ENCODE measurements at places on chromosomes 3 and 15.

DNA sequence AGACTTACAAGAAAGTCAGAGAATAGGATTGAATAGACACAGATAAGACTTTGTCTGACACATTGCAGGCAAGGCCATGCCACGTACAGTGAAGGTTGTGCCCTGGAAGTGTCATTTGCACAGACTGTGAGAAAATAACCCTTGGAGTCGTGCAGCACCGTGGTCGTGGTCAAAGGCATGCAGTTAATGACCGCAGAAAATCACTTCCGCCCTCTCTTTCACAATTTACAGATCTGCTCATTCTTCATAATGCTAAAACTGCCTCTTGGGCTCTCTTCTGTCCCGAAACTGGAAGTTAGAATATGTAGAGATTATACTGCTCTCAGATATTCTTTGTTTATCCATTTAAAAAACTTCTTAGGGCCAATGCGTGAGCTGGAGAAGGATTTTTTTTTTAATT, 73.2 kb upstream of the CTXND1 start:
- no peak for DNase-seq

GRCh38 chr3:143825513-143825912, 22.8 kb downstream of the SLC9A9 start:
- DNase-seq = no peak

- DNase-seq = no peak
Measured at GRCh38 chr15:85722374-85723152, 72.2 kb downstream of the KLHL25 start.

GRCh38 chr15:63990454-63990853, 55.8 kb downstream of the DAPK2 start:
- DNase-seq = no peak

DNA sequence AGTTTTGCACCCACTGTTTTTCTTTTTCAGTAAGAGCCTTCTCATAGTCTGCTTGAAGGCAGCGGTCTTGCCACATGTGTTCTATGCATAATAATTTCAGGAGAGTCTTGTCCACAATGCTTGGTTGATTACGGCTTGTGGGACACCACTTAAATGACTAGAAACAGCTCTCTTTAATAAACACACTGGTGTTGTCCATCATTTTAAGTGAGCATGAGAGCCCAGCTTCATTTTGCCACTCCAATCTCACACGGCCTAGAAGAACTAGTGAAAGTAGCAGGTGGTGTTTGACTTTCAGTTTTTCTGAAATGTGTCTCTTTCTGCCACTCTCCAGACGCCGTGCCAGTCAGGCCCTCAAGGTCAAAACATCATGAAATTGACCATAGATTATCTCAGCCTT, 292.1 kb downstream of the LPP start:
- no peak for DNase-seq

DNA sequence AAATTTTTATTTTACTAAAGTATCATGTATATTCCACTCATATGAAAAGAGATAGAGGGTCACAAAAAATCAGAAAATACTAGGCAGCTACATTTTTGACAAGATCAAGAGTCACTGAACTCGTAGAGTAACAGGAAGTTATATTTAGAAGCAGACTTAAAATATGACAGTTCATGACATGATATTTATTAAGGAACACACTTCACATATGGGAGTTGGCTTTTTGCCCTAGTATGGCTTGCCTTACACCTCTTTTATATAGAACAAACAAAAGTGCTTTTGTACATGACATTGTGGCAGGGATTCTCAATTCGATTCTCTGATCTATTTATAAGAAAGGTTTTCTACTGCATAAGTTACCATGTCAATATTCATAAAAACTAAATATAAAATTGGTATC, 80.1 kb upstream of the GBE1 start:
- no peak for DNase-seq

DNA sequence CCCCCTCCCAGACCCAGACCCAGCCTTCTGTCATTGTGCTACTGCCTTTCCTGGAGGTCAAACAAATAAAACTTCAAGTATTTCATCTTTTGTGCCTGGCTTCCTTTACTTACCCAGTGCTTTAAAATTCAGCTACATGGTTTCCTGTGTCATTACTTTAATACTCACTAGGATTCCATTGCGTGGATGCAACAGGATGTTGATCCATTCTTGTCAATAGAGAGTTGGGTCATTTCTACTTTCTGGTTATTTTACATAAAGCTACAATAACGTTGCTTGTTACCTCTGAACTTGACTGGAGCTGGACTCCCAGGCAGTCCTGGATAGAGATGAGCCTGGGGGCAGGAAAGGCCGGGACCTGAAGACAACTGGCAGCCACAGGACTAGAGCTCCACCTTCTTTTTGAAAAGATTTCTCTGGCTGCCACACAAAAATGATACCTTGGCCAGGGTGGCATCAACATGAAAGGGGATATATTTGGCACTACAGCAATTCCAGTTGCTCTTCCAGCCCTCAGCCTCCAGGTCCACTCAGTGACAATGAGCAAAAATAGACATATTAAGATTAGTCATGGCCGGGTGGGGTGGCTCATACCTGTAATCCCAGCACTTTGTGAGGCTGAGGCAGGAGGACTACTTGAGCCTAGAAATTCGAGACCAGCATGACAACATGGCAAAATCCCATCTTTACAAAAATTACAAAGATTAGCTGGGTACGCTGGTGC, 23.3 kb upstream of the HEG1 start:
- DNase-seq = no peak

DNA sequence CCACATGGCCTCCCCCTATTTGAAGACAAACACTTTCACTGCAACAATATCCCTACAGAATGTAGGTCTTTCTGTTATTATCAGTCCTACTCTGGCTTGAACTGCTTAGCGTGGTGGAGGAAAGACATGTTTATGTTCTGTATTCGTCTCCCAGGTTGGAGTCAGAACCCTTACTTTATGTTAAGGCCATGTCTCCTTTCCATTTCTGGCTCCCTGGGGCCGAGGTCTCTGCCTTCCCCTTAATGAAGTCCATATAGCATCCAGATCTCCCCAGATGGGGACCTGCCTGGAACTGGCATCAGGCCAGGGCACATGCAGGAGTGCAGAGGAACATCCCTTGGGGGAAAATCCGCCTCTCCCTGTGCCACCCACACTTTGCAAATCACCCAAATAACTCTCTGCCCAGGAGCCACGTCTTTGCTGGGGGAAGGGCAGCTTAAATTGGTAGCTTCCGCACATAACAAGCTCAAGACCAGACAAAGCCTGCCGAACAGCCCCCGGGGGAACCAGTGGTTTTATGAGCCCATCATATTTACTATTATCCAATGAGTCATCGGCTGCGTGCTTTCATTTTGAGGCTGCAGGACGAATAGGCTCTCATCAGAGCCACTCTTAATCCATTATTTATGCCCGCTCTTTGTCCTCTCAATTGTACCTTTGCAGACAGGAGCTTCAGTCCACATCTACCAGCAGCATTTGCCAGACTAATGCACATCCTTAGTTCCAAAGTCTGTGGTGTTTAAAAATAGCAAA, 237.0 kb downstream of the UACA start:
- DNase-seq = no peak

DNA sequence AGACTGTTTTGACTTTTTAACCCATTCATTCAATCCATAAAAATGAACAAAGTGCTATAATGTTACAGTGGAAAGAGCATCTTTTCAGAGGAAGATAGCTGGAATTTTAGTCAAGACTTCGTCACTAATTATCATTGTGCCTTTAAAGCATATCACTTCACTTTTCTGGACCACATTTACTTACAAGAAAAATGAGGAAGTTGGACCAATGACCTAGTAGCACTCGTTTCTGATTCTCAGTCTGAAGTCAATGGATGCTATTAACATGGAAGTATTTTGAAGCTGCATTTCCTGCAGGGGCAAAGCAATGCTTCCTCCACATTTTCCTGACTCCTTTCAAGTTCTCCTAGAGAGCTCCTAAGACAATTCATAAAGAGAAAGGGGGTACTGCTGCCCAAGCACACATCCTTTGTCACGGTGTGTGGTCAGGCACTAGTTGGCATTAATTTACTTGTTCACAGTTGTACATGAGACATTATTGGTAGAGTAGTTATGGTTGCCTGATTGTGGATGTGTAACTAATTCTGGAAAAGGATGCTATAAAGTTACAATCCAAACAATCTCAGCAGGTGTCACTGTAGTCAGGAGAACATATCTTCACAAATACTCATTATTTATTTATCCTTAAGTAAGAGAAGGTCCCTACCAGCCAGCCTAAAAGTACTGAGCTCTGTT, 1049.1 kb downstream of the FHIT start:
- DNase-seq = no peak

DNA sequence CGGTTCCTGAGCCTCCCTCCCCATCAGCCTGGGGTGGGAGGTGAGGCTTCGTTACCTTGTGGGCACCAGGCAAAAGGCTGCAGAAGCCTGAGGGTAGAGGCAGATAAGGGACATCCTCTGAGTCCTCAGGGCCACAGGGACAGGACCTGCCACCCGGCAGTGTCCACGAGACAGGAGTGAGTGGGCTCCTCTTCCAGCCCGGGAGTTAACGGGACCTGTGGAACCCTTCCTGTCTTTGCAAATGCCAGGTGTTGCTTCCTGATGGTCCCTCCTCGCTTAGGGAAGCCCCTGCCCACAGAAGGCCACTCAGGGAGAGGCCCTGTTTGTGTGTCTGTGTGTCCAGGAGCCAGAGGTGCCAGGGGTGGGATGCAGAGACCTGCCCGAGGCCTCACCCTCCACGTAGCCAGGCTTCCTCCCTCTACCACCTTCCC, 111.1 kb upstream of the ALDH1A3 start:
- DNase-seq = no peak

DNA sequence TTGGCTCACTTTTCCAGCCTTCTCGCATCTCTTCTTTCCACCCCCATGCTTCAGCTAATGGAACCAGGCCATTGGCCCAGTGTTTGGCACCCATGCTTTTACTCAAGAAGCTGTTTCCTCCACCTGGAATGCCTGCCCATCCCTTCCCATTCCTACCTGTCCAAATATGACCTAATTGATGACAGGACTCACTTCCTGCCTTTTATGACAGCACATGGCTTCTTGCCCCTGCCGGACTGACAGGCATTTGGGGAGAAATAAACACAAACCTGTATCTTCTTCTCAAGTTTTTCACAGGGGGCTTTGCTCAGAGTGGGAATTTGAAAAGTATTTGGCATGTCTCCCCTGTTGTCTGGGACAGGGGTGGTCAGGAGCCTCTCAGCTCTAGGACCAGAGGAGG, 120.1 kb downstream of the ABHD5 start:
- no peak for DNase-seq

GRCh38 chr3:186849374-186849975, 7.0 kb downstream of the ADIPOQ start:
- DNase-seq = no peak

DNA sequence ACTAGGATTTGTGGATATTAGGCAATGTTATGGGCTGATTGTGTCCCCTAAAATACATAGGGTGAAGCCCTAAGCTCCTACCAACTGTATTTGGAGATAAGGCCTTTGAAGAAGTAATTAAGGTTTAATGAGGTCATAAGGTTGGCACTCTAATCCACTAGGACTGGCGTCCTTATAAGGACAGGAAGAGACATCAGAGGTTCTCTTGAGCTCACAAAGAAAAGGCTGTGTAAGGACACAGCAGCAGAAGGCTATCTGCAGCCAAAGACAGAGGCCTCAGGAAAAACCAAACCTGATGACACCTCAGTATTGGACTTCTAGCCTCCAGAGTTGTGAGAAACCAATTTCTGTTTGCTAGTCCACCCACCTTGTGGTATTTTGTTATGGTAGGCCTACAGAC, 416.7 kb downstream of the ZBTB20 start:
- DNase-seq = no peak

GRCh38 chr3:150613709-150614480, 10.8 kb downstream of the SELENOT start:
- no peak for DNase-seq

DNA sequence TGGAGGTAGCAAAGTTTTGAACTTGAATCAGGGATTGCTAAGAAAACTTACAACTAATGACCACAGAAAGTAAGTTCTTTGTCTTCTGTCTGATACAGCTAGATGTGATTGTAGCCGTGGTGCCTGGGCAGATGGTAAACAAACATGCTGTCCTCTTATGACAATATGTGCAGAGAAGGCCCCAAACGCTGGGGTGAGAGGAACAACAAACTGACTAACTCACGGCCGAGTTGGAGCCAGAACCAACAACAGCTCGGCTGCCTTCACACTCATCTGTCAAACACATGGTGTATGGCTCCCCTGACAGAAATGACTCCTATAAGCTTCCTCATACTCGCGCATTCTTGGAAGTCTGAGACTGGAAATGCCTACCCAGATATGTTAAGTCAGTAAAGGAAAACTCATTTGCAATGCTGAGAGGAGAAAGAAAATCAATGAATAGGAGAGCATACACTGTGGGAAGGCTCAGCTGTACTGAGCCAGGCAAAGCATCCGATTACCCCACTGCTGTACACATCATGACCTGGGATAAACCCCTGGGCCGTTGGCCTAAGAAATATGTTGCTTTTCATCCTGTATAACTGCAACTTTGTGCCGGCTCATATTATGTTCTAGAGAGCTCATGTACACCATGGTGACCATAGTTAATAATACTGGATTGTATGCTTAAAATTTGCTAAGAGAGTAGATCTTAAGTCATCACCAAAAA, 5.7 kb downstream of the THBS1 start:
- DNase-seq = no peak

DNA sequence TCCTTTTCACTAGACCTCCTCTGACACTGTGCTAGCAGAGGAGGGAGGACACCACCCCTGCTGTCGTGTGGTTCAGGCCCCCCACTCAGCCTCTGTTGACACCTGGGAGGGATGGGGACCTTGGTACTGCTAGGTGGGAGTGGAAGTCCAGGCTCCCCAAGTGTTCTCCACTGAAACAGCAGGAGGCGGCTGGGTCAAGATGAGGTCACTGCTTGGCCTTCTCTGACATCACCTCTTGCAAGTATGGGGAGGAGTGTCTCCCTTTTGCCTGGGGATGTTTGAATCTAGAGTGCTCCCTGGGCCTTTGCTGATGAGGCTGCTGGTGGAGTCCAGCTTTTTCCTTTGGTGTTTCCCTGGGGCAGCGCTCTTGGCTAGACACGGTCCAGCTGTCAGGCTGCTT, 101.5 kb downstream of the CHRNA7 start:
- no peak for DNase-seq

DNA sequence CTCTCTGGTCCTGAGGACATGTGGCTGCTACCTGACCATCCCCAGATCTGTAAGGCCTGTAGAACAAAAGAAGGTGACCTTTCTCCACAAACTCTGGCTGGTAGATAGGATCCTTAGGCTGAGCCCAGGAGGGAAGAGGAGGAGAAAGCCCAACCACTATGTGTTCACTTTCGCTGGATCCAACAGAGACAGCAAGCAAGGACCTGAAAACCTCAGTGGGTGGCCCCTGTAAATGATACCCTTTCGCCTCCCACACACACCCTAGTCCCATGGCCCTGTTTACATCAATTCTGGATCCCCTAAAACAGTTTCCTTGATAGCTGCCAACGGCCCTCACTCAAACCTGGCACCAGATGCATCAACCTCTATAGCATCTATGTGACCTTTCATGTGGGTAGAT, 22.4 kb downstream of the CCDC12 start:
- no peak for DNase-seq

- DNase-seq = no peak
Measured at GRCh38 chr3:64878362-64878761, 190.6 kb upstream of the ADAMTS9 start.

- DNase-seq = no peak
Measured at GRCh38 chr3:196144383-196145105, 62.7 kb upstream of the TFRC start.
